Fibroblast of the aortic adventitia (primary cell): ENCODE measurements at places on chromosomes 5 and 9. TPM values are rescaled to one million over a fixed set of nuclear protein-coding genes. Genes with fewer than 3 reads are reported as not detected.

Gene HNRNPK
- total RNA-seq, result 207 and 445 TPM in 2 replicates

GRCh38 chr9:3528451-3528850 lies 2.6 kb upstream of the RFX3 start:
- DNase-seq, result no peak

Gene MEF2C
- total RNA-seq, result 23.5 and 38.6 TPM in 2 replicates

DNA sequence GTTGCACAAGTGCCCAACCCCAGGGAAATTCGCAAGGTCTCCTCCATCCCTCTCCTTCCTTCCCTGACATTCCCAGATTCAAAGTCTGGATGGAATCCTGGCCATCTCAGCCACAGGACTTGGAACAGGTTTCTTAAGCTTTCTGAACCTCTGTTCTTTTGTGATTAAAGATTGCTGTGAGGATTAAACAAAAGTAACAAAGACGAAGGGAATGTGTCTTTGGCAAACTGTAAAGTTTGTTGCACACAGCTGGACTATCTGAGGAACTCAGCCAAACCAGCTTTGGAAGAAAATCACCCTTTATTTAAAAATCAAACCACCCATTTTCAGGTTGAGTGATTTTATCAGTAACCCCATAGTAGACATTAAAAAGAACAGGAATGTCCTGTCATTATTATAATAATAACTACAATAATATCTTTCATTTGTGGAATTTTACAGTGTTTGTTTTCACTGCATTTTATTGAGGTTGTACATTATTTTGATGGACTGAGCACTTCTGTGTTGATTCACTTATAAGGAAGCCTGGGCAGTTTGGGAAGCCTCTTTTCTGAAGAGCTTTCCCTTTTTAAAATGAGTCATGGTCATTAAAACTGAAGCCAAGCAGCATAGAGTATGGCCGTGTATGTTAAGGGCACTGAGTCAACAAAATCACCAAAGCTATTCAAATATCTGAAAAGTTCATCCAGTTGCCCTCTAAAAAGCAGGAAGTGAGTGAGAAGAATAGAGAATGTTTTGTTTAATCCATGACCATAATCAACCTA lies 310.2 kb downstream of the AGTPBP1 start:
- DNase-seq, result peak; percentile 32

Gene NDOR1
- total RNA-seq, result 8.5 and 8.6 TPM in 2 replicates

Gene TLX3
- total RNA-seq, result not detected in 2 replicates

GRCh38 chr5:151221574-151221973 lies 2.3 kb downstream of the CCDC69 start:
- DNase-seq, result peak; percentile 23

GRCh38 chr5:116442095-116442534 lies 132.5 kb downstream of the SEMA6A start:
- DNase-seq, result peak; percentile 16

DNA sequence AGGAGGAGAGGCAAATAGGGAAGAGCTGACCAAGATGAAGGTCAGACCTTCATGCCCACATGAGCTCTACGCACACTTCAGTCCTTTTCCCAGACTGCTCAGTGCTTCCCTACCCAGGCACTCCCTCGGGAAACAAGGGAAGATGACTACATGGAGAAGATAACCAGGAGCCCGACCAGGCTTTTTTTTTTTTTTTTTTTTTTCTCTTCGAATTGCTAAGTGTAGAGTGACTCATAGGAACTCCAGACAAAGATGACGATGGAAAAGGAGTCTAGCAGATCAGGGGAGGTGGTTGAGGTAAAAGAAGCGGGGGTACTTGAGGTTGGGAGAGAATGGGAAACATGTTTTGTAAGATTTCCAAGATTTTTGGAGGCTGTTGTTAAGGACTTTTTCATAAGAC lies 526.1 kb downstream of the BNC2 start:
- peak; percentile 96 for DNase-seq

Gene IL5
- total RNA-seq, result not detected in 2 replicates

DNA sequence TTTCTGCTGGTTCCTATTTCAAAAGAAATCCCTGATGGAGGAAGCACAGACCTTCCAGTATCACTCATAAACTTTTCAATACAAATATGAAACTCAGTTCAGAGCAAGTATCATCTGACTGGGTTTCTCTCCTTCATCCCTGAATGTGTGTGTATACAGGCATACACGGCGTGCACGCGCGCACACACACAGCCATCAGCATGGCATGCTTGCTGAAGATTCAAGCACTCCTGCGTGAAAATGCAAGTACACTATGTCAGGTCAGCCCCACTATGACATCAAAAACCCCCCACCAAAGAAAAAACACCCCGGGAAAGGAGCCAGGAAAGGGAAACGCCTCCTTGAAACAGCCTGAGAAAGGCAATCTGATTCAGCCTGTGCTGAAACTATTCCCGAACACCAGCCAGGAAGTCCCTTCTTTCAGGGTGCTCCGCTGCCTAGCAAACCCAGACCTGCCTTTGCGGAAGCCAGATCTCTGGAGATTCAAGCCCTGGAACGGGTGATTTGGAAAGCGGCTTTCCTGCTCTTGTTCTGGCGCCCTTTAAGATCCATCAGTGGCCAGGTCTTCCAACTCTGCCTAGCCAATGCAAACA lies 831 bp downstream of the KLHL3 start:
- peak; percentile 43 for DNase-seq

- no peak for DNase-seq
These were observed 99.1 kb downstream of the MACIR start for GRCh38 chr5:103357636-103358035.

DNA sequence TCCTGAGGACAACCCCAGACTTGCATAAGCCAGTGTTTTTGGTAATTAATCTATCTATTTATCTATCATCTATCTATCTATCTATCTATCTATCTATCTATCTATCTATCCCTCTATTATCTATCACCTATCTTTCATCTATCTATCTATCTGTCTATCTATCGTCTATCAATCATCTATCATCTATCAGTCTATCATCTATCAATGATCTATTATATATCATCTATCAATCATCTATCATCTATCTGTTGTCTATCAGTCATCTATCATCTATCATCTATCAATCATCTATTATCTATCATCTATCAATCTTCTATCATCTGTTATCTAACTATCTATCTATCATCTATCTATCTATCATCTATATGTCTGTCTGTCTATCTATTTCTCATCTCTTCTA lies 85.5 kb downstream of the PTCH1 start:
- no peak for DNase-seq

Gene CTXN3
- not detected in 2 replicates for total RNA-seq

DNA sequence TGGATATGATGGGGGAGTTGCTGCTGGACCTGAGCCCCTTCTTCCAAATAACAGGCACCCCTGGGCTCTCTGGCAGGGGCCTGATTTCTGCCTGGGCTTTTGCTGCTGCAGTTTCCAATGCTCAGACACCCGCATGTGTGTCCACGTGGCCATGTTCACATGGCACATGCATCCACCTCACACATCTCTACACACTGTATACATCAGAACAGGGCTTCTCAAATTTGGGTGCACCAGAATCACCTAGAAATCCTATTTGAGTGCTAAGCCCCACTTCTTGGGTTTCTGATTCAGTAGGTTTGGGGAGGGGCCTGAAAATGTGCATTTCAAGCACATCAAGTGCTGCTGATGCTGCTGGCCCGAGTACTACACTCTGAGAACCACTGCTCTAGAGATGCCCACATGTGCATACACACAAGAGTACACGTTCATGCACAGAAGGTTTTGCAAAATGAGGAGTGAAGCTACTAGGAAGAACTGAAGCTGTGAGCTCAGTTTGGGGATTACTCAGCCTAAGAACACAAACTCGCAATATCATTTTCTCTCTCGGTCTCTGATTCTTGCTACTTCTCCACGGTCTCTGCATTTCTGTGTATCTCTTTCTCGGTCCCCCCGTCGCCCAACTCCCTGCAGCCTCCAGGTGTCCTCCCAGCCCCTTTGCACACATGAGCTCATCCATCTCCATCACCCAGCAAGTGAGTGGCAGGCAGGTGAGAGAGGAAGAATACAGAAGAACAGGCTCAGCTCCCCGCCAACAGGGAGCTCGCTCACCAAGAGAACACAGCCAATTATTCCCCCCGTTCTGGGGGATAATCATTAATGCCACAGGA lies 97.0 kb downstream of the PCDH1 start:
- DNase-seq, result no peak
